ENCODE measurements at places on chromosomes 1 and 21.

GRCh38 chr1:157371826-157372225 lies 180.5 kb downstream of the FCRL5 start:
- no peak for DNase-seq

DNA sequence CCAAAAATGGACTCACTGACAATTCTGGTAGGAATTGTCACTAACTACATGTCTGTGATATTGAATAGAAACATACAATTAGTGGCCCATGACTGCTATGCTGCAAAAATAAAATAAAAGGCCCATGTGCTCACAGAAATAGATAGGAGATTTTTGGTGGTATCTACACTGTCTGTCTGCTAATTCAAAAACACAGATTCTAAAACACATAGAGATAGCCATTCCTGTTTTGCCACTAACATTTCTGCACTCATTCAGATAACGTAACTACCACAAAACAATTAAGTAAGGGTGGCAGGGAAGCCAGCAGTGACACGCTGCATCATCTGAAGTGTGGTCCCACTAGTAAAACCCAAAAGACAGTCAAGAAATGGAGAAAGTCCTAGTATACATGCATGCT lies 202.2 kb upstream of the NFIA start:
- no peak for DNase-seq

GRCh38 chr1:156433602-156434001 lies 64.6 kb downstream of the RHBG start:
- no peak for DNase-seq

DNA sequence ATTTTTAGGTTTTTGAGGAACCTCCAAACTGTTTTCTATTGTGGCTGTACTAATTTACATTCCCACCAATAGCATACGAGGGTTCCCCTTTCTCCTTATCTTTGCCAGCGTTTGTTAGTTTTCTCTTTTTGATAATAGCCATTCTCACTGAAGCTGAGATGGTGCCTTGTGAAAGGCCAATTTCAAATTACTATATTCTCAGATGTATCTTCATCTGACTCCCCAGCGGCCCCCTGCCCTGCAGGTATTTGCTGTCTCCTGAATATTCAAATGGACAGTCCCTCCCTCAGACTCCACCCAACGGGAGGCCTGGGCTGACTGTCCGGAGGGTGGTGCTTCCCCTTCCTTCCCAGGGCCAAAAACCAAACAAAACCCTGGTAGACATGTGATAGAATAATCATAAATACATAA lies 33.5 kb upstream of the TARBP1 start:
- no peak for DNase-seq

GRCh38 chr21:32626621-32627196 lies 14.5 kb upstream of the CFAP298 start:
- no peak for DNase-seq

GRCh38 chr21:33861125-33861524 lies 54.5 kb downstream of the ATP5PO start:
- DNase-seq: no peak

DNA sequence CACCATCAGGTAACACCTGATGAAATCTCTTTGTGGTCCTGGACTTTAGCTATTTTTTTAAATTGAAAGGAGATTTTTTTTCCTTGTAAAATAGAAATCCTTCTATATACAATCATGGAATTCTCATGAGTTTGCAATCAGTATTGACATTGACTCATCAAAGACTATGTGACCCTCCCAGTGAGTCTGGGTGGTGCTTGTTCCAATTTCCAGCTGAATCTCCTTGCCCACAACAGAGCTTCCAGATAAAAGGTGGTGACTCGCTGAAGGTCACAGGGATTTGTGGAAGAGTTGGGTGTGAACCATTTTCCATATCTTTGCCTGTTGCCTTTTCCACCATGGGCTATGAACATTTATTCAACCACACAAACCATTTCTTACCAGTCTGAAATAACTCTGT lies 486.6 kb downstream of the AJAP1 start:
- DNase-seq: no peak

DNA sequence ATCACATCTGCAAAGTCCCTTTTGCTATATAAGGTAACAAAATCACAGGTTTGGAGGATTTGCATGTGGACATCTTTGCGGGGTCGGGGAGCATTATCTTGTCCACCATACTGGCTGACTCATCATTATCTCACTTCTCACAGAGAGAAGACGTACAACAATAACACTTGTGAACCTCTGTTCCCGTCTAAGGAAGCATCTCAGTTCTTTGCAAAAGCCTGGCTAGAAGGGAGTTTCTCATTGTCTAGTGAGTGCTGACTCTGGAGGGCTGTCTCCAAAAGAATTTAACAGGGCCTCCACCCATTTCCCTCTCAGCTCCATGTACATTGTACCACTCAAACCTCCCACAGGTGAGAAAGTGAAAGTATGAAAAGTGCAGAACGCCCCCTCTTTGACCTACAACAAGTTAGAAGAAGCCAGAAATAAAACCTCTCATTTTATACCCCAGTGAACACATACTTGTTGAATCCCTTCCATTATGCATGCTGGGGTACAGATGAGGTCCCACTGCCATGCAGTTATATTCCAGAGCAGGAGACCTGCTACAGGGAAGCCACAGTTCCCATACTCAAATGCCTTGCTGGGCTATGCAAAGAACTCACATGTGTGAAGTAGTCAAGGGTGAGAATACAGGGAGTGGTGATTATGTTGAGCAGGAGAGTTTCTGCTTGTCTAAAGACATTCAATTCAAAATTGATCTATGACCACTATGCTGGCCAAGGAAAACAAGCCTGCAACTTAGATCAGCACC lies 121.7 kb upstream of the PRDX6 start:
- no peak for DNase-seq

DNA sequence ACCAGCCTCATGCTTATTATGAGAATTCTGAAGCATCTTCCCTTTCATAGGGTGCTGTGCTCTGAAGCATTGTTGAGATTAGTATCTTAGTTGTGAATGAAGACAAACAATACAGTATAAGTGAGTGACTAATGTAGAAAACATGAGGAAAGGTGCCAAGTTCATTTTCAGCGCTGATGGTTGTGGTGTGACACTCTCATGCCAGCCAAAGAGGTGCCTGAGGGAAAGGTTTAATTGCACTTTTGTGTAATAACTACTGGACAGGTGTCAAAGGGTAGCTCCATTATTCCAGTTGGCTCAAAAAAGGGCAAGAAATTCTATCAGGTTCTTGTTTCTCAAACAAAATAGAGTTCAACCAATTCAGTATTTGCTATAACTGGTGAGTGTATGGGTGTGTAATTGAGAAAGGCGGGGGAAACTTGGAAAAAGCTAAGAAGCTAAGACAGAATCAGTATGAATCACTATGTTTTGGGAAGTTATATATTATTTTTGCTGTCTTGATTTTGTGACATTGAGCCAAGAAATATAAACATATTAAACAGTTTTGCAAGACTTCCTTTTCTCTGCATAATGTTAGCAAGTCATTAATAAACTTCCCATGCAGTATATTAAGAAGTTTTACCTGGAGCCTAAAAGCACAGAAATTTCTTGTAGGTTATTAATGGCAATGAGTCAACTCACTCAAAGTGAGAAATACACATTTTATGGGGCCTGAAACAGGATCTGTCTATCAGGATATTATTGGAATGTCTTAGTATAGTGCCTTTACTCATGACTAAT lies 31.8 kb downstream of the KCNK2 start:
- DNase-seq: no peak

- DNase-seq: no peak
Measured at GRCh38 chr1:228376651-228377631, 29.7 kb downstream of the TRIM11 start.

DNA sequence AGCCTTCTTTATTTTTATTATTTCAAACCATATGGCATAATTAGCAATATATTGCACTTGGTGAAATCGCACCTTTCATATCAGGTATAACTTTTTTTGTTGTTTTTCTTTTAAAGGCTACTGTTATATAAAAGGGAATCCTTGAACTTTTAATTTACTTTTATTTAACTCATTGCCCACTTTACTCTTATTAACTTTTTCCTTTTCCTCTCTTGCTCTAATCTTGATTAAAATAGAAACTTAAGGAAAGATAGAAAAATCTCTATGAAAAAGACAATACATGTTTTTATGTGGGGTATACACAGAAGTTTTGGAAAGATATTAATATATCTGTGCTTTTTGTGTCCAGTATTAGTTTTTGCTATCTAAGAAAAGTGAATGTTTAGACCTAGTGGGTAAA lies 805.8 kb downstream of the USP25 start:
- no peak for DNase-seq

DNA sequence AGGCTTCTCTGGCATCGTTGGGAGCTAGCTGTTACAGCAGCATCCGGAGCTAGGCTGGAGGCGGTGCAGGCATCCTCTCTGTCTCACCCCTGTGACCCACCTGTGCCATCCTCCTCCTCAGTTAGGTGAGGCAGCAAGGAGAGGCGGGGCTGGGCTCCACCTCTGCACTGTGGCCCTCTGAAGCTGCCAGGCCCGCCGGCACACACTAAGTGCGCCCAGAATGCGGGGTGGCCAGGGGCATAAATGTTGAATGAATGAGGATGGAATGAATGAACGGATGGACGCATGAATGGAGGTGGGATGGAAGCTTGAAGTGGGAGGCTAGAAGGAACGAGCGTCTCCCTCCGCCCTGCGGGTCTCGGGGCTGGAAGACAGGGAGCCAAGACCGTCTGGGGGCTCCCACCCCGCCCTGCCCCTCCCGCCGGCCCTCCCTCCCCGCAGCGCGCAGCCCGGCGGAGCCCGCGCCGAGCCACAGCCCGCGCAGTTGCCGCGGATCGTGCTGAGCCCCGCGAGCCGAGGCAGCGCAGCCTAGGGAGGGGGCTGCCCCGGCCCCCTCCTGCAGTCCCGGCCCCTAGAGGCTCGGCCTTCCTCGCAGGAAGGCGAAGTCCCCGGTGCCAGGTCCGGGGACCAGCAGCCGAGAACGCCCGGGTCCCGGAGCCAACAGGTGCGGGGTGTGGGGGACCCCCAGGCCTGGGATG lies at the start of gene HCRTR1:
Gene HCRTR1, plus strand, starts transcription at position 472 of the 698 bp plus-strand sequence. CDS start 1,504 bp downstream, outside the sequence.
- no peak for DNase-seq

GRCh38 chr1:149846593-149847466 lies 52.5 kb upstream of the BOLA1 start:
- no peak for DNase-seq

GRCh38 chr21:31136891-31137290 lies 98.6 kb upstream of the KRTAP19-8 start:
- no peak for DNase-seq

DNA sequence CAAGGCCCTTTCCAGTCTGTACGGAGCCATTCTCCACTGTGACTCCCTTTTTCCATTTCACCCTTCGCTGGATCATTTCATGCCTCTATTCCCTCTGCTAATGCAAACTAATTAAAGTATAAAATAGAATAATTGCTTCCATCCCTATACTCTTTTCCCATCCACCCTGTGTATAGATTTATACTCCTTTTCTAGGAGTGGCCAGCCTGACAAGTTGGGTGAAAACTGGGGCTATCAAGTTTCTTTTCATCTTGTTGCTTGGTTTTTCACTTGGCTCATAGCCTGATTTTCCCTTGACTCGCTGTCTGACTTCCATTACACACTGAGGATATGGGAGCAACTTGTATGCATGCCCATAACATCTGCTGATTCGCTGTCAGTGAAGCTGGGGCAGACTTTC lies 107.0 kb downstream of the PLXNA2 start:
- DNase-seq: no peak

DNA sequence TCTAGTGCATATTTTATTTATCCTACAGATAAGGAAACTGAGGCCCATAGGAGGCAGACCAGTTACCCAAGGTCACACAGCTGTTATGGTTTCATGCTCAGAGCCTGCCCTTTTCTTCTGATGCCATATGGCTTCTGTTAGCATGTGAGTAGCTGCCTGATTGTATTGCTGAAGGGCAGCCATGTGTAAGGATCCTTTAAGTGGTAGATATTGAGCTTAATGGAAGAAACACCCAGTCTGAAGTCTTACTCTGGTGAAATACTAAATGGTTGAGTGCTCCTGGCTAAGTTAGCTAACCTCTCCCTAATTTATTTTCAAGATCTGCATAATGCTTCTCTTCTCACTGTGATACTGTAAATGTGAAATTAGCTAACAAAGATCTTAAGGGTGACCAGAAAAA lies 30.9 kb downstream of the ADAMTS5 start:
- no peak for DNase-seq

GRCh38 chr1:94595658-94596057 lies 54.1 kb upstream of the F3 start:
- DNase-seq: no peak

GRCh38 chr1:1357871-1358432 lies 403 bp downstream of the MXRA8 start:
- no peak for DNase-seq

Data from activated CD4-positive, CD25-positive, alpha-beta regulatory T cell treated with anti-CD3 and anti-CD28 coated beads, Interleukin-2, amount 50 U/mL, for 16 hours (primary cell).